ENCODE measurements at places on chromosomes 13 and 19.

DNA sequence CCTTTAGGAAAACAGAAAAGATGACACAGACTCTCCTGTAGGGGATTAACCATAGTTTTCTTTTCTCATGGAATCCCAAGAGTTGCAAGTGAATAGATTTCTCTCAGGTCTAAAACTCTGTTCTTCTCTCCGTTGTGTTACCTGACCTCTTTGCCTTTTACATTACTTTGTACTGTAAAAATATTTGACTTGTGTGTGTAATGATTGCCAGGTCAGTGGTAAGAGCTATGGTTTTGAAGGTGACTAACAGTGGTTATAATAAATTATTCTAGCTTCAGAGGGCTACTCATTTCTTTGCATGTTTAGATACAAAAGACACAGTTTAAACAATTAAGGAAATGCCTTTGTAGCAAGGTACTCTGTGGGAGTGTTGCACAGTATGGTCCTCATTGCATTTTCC lies 23.0 kb upstream of the PSG2 start:
- DNase-seq: no peak

DNA sequence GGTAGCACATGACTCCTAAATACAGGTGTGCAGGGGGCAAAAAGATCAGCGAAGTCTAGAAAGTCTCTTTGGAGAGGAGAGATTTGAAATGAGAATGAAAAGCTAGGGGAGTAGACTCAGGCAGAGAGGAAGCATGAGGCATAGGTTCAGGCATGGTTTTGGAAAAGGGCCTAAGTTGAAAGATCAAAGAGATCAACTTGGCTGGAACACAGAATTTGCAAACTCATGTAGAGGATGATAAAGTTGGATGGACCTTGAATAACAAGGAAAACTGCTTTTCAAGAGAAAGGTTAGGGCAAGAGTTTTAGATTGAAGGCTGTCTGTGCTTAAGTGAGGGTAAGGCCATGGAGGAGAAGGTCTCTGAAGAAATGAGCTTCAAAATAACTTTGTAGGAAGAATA lies 47.4 kb upstream of the UBAC2 start:
- DNase-seq: no peak

- DNase-seq: no peak
Measured at GRCh38 chr13:50519866-50520265, 323.6 kb downstream of the DLEU7 start.

GRCh38 chr13:28470296-28470695 lies 24.6 kb downstream of the FLT1 start:
- DNase-seq: no peak

DNA sequence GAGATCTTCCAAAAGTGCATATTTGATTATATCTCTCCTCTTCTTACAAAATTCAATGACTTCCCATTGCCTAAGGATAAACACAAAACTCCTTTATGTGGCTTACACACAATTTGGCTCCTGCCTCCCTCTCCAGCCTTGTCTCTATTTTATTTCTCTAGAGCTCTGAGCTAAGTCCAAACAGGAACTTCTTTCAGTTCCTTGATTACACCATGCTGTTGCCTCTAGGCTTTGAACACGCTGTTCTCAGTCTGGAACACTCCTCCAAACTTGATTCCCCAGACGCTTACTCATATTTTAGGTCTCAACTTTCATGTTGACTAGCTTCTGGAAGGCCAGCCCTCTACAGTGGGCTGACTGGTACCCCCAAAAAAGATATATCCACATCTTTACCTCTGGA lies 258.5 kb downstream of the COG6 start:
- DNase-seq: no peak

- DNase-seq: no peak
Measured at GRCh38 chr13:48564056-48564455, 31.2 kb upstream of the RCBTB2 start.

All from D721Med (cell line).